ENCODE measurements at places on chromosomes 2 and 18.

- DNase-seq, result no peak
Observed at GRCh38 chr2:18245375-18245774, 315.1 kb downstream of the RDH14 start.

- DNase-seq, result no peak
Observed at GRCh38 chr2:70988151-70988550, 6.5 kb downstream of the TEX261 start.

- DNase-seq, result no peak
Observed at GRCh38 chr2:121735518-121736074, 1.1 kb downstream of the NIFK start.

DNA sequence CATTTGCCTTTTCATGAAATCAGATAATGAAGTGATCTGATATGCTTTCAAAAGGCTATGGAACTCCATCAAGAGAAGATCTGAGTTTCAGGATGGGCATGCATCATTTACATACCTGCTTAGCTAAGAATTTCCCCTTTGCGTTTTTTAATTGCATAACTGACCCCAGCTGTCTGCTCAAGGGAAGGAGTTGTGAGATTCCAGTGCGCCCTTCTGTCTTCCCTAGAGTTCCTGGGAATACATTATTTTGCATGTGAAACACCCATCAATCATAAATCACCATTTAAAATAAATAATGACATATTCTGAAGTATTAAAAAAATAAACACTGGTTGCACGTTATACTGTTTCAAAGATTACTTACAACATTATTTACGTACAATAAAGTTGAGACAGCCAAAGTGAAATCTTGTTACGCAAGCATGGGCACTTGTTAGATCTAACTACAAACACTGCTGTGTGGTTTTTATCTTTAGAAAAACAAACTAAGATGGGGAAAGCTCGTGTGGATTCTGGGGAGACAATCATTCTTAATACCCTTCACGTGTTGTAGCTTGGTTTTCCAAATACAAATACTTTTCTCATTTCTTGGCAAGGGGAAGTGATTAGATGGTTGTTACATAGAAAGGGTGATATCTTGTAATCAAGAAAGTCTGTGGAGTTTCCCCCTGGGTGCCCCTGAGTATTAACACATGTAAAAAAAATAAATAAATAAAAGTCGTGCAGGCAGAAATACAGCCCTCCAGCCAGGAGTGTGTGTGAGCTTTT lies 125.7 kb upstream of the LMAN1 start:
- DNase-seq, result no peak

DNA sequence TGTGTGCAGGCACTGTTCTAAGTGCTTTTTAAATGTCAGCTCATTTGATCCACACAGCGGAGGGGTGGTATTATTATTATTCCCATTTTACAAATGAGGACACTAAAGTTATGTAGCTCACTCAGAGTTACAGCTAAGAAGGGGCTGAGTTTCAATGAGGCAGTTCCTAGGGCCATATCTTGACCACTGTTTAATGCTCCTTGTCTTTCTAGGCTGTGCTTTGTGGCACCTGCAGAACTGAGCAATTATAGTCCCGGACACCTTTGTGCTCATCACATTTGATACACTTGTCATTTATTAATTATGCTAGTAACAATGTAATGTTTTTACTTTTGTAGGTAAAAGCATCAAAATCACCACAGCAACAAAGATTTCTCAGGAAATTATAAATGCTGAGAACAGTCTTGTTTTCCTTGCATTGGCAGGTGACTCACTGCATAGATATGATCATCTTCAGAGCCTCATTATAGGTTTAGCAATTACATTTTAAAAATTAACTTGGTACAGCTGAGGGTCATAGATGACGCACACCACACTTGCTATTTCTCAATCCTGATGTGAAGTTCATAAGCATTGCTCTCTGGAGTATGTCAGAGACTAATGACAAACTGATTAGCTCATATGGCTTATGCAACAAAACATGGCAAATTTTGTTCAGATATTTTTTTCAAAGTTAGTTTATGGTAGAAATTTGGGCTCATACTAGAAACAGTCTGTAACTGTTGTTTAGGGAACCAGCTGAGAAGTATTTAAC lies 366.8 kb downstream of the TGIF1 start:
- DNase-seq, result no peak

DNA sequence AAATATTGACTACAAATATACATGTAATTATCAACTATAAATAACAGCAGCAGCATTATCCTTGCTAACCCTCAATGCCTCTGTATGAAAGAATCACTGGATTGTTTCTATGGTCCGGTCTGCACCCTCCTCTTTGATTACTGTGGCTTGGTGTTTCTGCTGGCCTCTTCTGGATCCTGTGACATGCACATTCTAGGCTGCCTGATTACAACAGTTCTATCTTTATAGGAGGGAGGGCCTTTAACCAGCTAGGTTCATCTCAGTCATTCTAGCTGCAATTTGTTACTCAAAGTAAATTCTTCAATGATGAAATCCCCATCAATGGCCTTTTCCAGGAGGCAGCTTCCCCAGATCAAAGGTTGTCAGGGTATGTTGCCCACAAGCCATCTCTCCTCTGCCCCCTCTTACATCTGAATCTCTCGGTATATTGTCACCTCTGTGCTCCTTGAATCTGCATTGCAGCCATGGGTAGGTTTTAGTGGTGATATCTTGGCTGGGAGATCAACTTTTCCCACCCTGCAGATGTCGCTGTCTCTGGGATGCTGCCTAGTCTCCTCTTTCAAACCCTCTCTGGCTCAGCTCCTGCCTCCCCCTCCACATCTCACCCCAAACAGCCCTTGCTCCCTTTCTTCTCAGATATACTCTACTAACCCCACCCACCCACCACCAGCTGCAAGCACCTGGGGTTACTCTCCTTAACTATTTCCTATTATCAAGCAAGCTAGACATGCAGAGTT lies 106.2 kb upstream of the BZW1 start:
- no peak for DNase-seq

- no peak for DNase-seq
Observed at GRCh38 chr18:33440060-33441043, at the start of gene CCDC178. CCDC178 (minus strand) TSS chr18:33440721; CDS start chr18:33412088, 28,633 bp downstream.

DNA sequence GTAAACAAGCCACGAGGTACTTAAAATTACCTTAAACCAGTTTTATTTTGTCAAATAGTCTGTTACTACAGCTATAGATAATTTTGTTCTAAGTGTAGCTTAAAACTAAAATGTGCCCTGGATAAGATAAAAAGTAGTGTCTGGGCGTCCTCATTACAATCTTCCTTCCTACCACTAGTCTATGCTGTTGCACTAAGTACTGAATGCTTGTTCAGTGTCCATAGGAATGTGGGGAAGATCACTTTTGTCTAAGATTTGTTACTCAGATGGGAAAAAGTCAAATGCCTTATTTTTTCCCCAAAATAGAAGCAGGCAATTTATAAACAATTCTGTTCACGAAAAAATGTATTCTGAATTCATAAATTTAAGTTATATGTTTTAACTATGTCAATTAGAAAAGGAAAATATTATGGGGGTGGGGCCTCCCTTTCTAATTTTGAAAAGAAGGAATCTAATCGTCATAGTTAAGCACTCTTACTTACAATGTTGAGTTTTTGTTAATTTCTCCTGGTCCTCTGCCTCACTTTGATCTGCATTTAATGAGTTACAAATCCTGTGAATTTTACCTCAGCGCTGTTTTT lies 140.4 kb upstream of the VRK2 start:
- no peak for DNase-seq

DNA sequence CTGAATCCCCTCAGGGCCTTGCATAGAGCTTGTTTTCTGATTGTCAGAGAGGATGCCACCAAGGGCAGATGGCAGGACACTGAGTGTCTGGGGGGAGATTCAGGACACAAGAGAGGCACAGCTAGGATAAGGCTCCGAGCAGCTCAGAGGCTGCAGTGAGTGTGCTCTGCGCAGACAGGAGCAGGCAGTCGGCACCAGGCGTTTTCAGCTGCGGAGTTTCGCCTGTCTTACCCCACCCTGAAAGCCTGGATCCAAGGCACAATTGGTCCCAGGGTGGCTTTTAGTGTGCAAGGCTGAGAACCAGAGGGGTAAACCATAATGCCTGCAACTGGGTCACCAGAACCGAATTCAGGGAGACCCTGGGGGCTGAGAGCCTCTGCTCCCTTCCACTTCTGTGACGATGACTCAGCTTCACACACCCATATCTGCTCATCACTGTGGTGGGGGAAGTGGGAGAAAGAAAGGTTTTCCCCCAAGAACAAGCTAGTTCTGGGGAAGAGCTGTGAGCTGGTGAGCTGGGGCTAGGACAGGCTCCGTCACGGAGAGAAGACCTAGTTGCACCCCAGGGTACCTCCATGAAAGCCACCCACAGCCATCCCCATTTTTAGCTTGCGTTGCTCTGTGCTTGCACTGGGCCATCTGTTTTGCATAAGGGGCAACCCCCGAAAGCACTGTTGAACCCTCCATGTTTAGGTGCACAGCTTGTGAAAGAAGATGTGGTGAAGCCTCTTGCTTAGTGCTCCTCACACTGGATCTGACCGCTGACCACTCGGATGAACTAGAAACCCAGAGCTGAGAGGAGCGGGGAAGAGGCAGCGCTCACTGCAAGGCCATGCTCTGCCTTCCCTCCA lies 173.7 kb downstream of the CELF4 start:
- DNase-seq, result no peak

GRCh38 chr2:23385351-23385747 lies 370 bp downstream of the KLHL29 start:
- no peak for DNase-seq

- DNase-seq, result no peak
Observed at GRCh38 chr18:12011957-12012549, 30.7 kb downstream of the IMPA2 start.

GRCh38 chr2:4269885-4270284 lies 566.5 kb downstream of the DCDC2C start:
- DNase-seq, result no peak
